Right ventricle myocardium inferior (tissue), 1 donor: ENCODE measurements at places on chromosomes 2 and 18.

DNA sequence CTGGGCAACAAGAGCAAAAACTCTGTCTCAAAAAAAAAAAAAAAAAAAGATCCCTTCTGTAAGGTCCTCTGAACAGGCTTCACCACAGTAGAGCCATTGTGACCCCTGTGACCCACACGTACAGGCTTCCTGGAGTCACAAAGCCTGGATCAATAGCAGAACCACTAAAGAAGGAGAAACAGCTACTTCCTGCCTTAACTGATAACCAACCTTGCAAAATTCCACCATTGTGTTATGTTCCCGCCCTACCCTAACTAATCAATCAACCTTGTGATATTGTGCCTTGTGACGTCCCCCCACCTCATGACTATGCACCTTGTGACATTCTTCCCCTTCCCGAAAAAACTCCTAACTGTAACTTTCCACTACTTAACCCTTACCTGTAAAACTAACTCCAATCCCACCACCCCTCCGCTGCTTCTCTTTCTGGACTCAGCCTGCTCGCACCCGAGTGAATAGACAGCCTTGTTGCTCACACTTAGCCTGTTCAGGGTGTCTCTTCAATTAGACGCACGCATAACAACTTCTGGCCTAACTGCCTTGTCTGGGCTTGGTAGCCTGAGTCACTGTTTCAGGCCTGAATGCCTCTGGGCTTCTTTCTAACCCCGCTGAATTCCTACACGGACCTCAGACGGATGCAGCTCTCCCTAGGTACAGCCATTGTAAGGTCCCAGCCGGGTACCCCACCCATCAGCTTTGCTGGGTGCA is 13.9 kb downstream of the SCYGR8 start:
- DNase-seq = no peak

- no peak for DNase-seq
These were observed 195.7 kb downstream of the LPIN1 start for GRCh38 chr2:11942178-11942569.

- DNase-seq = no peak
These were observed 26.8 kb upstream of the SLC9A2 start for GRCh38 chr2:102592601-102593000.

- DNase-seq = no peak
These were observed 166.1 kb downstream of the ANKRD30B start for GRCh38 chr18:14914121-14914520.

DNA sequence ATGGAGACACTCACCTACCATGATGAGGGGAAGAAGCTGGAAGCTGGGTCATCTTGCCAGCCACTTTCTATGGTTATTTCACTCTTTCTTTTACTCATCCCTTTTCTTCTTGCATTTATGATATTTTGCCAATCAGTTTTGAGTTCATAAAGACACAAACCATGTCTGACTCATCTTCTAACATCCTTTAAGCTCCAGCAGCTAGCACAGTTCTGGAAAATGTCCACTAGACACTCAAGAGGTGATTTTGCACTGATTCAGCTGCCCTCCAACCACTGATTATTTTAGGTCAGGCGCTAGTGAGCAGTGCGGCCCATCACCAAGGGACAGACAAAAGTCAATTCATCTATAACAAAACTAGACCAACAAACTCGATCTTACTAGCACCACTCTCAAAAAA is 537.1 kb upstream of the ID2 start:
- no peak for DNase-seq

GRCh38 chr2:45968946-45969584 is 317.6 kb downstream of the PRKCE start:
- DNase-seq = no peak

DNA sequence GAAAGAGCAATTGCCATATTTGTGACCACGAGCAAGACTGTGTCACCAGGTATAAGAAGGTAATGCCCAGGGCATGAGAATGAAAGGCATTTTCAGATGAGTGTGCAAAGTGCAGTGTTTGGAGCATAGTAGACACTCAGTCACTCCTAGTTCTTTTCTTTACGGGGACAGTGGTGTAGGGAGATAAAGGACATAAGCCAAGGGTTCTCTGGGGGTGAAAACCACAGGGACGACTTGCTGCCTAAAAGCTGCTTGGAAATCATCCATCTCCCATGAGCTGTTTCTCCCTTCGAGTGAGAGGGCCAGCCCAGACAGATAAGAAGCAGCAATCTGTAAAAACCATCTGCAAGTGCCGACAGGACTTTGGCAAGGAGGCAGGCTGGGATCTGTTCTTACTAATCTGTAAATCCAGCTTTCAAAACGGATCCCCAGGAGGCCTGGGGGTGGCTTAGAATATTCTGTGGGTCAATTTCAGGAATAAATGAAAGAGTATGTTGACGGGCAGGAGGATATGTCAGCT is 221.6 kb downstream of the LPIN1 start:
- DNase-seq = no peak

- DNase-seq = no peak
These were observed 18.0 kb downstream of the COLEC11 start for GRCh38 chr2:3612639-3613523.

- DNase-seq = no peak
These were observed 146.6 kb downstream of the GBX2 start for GRCh38 chr2:236021499-236022057.

DNA sequence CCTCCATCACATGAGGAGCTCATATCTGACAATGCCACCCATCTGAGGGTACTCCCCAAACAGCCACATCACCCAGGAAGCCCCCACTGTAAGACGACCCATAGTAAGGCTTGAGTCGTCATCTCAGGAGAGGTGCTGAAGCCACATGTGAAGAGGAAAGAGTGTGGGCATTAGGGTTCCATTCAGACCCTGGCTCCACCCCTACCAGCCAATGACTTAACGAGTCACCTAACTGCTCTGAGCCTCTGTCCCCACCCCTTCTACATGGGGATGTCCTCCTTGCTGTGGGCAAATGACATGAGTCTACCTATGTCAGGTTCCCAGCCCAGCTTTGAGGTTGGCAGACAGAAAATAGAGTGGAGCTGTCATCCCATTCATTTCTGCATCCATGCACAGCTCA is 46.3 kb downstream of the C1QL2 start:
- no peak for DNase-seq

GRCh38 chr2:21427606-21428005 is 303.8 kb downstream of the TDRD15 start:
- no peak for DNase-seq

DNA sequence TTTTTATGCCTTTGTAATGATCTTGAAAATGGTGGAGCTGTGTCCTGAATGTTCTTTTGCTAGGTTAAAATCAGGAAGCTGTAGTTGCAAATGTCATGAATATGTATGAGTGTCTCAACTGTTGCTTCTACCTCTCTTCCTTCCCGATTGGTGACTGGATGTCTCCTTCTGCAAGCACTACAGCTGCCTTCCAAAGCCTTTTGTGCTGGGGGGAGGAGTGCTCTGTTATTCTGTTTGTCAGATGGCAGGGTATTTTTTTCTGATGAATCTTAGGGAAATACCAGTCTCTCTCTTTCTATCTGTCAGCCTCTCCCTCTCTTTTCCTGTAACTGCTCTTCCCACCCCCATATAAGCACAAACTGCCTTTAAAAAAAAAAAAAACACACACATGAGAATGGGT is 1396.3 kb upstream of the CELF4 start:
- no peak for DNase-seq
